IPS DF 19.7 (cell line): ENCODE measurements at places on chromosomes 4 and X.

DNA sequence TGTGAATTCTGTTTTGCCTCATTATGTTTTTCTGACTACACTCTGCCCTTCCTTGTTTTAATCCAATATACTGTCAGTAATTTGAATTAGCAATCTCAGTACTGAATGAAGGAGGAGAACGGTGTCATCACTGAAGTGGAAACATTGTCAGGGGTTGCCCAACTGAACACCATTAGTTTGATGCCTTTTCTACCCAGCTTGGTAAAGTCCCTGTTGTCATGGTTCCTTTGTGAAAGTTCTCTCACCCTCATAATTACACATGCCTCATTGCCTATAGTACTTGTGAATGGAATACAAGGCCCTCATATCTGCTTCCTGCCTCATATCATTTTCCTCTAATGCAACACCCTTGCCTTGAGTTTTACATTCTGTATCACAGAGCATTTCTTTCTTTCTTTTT, 76.9 kb downstream of the RRAGB start:
- DNase-seq: no peak

- no peak for DNase-seq
Observed at GRCh38 chr4:1164956-1165545, 7.3 kb downstream of the SPON2 start.

- DNase-seq: no peak
Observed at GRCh38 chr4:34850968-34851367, 1393.3 kb downstream of the ARAP2 start.

GRCh38 chr4:46999566-46999965, 6.2 kb upstream of the GABRA4 start:
- DNase-seq: no peak

GRCh38 chr4:99002279-99002678, 6.8 kb downstream of the METAP1 start:
- DNase-seq: no peak

- DNase-seq: no peak
Observed at GRCh38 chrX:24339911-24340310, 20.5 kb upstream of the SUPT20HL1 start.

DNA sequence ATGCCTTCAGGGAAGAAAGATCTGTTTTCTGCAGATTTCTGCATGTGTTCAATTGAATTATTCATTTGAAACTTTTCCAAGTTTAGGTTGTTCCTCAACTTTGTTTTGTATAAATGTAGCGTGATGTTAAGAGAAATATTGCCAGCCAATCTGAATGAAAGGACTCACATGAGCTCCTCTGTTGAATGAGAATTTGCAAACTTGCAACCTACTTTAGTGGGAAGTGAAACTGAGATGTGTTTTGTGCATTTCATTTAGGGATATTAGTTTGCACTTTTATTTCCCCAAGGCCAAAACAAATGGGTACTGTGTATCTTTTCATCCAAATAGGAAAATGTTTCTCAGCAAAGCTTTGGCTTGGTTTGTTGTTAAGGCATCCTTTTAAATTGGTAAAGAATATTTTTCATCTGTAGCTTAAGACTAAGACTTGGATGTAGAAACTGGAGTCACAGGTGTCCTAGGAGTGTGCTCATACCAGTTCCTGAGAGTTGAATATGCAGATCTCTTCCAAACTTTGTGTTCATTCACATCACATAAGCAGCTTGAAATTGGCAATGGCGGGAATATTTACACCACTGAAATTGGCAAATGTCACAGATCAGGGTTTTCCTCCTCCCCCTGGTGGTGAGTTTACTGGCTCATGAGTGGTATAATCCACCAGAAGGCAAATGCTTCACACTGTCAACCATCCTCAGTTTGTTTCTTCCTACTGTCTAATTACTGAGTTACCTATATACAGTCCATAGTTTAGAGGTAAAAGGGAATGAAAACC, 193.6 kb upstream of the BANK1 start:
- DNase-seq: no peak

DNA sequence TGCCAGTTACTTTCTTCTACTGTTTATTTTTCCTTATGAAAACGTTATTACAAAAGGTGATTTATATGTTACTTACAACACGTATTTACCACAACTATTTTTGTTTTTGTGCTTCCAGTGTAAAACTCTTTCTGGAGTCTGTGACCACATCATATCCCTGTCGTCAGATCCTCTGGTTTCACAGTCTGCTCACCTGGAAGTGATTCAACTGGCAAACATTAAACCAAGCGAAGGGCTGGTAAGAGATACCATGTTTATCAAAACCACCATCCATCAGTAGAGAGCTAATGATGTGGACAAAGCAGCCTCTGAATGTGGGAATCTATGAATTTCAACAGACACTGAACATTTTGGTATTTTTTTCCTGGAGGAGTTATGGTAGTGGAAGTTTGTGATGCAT, 116.1 kb downstream of the CNKSR2 start:
- no peak for DNase-seq

DNA sequence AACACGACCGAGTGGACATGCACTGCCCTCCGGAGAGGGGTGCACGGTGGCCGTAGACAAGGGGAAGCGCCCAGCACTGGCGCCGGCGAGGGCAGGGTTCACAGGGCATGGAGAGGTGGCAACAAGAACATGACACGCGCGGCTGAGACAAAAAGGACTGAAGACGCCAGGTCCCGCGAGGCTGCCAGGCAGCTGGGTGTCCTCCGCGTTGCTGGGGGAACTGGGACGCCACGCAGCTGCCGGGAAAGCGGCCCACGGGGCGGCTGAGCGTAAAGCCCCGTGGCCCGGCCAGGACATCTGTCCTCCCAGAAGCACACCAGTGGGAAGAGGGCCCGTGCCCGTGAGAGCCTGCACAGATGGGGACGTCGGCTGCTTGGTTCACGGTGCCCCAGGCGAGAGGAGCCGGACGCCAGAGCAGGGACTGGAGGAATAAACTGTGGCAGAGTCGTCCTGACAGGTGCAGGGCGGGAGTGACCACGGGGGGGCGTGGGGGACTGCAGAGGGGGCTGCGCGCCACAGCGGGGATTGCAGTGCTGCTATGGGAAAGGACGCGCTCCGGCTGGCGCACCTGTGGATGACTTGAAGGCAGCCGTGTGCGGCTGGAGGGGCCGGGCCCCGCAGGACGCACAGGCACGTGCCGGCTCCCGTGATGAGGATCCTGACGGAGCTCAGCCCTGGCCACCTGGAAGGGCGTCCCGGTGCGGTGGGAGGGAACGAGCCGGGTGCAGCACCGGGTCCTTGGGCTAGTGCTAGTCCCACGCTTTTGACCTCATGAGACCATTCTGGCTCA, 32.1 kb upstream of the GTPBP6 start:
- DNase-seq: no peak

- DNase-seq: no peak
Observed at GRCh38 chr4:121675715-121676114, 21.1 kb downstream of the ANXA5 start.

GRCh38 chrX:134388161-134389109, 71.5 kb upstream of the HPRT1 start:
- no peak for DNase-seq

DNA sequence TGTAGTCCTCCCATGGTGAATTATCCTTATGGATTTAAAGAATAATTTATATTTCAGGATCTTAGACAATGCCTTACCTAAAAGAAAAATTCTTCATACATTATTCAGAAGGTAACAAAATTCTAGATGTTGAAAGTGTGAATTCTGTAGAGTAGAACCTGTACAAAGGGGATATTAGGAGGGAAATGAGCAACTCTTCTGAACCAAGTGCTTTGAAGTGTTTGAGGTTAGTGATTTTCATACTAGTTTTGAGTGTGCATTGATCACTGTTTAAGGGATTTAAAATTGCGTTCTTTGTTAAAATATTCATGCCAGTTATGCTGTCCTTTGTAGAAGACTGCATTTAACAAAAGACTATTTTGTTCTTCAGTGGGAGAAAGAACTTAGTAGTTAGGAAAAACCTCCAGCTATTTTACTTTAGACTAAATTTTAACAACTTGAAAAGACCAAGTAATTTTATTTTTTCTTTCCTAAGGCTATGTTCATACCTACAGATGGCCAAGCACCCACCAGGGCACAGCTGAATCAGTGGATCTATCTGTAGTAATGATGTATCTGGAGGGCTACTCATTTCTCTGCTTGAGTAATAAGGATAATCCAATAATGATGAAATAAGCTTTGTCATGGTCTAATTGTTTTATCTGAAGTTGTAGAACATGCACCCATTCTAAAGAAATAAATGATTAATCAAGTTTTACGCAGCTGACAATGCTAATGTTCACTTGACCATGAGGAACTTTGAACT, 134.3 kb upstream of the RPS6KA6 start:
- no peak for DNase-seq

- no peak for DNase-seq
Observed at GRCh38 chr4:47543331-47543730, 58.3 kb downstream of the ATP10D start.

DNA sequence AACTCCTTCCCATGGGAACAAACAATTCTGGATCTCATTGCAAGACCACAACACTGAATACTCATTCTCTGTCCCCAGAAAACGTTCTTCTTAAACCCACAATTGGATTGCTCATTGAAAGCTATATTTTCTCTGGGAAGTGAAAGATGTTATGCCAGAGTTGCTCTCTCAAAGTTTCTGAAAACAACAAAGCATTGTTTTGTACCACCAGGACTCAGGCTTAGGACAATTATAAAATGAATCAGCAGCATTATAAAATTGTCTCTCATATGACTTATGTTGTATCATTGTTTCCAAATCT, 26.5 kb downstream of the TFDP3 start:
- no peak for DNase-seq

DNA sequence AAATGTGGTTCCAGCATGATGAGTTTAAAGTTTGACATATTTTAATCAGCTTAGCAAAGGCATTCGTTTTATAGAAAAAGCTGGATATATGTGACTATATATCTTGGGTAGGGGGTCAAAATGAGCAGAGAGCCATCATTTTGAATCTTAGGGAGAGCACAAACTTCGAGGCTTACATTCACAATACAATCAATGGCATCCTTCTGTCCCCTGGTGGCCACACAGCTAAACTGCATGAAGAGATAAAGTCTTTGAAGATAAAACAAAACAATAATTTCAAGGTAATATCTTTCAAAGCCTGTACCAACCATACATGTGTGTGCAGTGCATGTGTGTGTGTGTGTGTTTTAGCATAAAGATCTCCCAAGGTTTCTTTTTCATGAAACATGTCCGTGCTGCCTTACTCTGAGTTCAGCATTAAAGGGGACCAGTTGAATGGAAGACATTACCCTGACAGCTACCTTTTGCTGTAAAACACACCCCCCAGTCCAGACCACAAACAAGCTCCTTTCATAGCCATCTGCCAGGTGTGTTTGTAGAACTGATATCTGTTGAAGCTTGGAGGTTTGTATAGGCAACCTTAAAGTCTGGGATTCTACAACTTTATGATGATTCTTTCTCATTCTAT, 22.0 kb downstream of the DYNLT3 start:
- DNase-seq: no peak

DNA sequence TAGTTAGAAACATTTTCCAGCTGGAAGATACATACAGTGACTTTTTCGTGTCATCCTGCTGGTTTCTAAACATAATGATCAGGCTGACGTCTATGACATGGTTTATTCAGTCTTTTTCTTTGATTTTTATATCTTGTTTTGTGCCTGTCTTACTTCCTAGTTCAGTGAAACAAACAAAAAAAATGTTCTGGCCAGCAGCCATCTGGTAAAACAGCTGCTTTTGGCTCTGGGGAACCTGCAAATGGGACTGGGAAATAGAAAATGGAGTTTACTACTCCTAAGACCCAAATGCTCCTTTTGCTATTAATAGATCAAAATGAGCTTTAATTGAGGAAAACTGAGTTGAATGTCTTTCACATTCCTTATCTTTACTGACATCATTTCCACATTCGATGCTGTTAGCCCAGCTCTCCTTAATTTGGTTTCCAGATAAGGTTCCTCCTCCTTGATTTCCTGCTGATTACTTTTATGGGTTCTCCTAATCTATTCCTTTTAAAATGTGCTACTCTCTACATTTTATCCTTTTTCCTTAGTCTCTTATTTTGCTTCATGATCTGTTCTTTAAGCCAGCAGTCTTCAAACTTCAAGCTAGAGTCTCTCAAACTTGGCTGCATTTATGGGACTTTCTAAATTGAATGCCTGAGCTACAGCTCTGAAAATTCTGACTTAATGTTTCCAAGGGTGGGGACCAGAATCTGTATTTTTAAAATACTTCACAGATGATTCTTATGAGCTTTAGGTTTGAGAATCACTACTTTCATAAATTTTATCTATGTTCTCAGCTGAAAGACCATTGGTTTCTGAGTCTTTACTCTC, 499.5 kb downstream of the ANKRD50 start:
- DNase-seq: no peak

GRCh38 chr4:54574500-54574899, 83.3 kb upstream of the KIT start:
- DNase-seq: no peak

- DNase-seq: no peak
Observed at GRCh38 chr4:19497705-19498104, 754.0 kb upstream of the SLIT2 start.

GRCh38 chrX:136708348-136708747, 60.4 kb downstream of the CD40LG start:
- DNase-seq: no peak

- no peak for DNase-seq
Observed at GRCh38 chr4:113958766-113959538, 20.5 kb downstream of the ARSJ start.

- DNase-seq: no peak
Observed at GRCh38 chr4:155745984-155746383, 12.8 kb upstream of the GUCY1B1 start.

GRCh38 chr4:159673221-159673620, 570.3 kb downstream of the RAPGEF2 start:
- no peak for DNase-seq

DNA sequence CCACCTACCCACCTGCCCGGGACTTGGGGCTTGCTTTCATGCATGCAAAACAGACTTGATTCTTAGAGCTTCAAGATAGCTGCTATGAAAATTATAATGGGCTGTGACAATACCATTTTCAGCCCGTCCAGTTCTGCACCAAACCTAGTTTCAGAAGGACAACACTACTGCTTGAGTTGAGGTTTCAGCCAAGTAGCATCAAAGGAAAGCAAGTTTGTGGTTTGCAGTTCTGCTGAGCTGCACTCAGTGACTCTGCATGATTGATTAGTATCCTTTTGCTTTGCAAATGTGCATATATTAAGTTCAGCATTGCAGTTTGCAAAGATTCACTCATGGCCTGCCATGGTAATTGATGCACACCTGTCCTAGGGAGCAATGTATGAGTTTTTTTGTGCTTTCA, 442.7 kb downstream of the RPA4 start:
- no peak for DNase-seq

- no peak for DNase-seq
Observed at GRCh38 chr4:184649026-184649970, at the start of the genes CASP3 and PRIMPOL. TSS of gene CASP3 (minus strand) at chr4:184649447. CDS start at chr4:184638453, 10,994 bp downstream. TSS of gene PRIMPOL (plus strand) at chr4:184649738. CDS start at chr4:184657141, 7,403 bp downstream.

GRCh38 chr4:127103681-127104115, 529.1 kb upstream of the INTU start:
- no peak for DNase-seq

DNA sequence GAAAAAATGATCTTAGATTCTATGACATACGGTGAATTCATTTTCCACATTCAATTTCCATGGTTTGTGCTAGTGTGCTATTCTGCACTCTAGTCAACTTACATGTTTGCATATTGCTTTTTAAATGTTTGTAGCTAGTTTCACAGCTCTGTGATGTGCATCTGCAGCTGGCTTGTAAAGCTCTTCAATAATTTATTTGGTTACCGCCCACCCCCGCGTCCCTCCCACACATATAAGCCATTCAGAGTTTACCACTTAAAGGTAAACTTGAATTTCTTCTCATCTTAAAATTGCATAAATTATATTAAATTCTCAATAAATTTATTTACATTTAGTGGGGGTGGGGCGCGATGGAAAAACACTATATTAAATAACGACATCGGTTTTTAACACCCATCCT, 291 bp upstream of the NBDY start:
- no peak for DNase-seq
